Activated naive CD4-positive, alpha-beta T cell treated with anti-CD3 and anti-CD28 coated beads for 36 hours (primary cell): ENCODE measurements at places on chromosomes 1 and 21. TPM values are rescaled to one million over a fixed set of nuclear protein-coding genes. Genes with fewer than 3 reads are reported as not detected.

DNA sequence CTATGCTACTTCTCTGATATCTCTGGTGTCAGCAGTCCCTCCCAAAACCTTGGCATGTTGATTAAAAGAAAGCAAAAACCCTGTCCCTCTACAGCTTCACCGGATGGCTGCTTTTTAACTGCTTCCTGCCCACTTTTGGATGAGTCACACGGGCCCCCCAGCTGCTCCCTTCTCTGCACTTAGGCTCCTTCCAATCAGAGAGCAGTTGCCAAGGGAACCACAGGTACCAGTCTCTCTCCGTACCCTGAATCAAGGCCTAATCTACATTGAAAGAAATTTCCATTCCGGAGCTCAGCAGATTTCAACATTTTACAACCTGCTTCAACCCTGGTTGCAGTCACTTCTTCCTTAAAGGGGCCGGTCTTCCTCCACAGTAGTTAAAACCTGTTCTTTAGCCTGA lies 70.6 kb upstream of the GJB5 start:
- peak; percentile 62 for DNase-seq

DNA sequence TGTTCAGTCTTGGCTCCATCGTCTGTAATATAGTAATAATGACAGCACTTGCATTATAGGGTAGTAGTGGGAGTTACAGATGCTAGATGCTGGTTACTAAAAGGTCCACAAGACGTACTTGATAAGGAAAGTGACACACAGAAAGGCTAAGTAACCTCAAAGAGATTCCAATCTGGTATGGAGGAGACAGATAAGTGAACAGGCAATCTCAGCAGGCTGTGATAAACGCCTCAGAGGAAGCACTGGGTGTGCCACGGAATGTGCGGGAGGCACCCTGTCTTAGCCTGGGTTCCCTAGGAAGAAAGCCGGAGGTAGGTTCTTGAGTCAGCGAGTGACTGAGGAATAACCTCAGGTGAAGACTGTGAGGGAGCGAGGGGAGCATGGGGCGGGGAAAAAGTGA lies 4.6 kb upstream of the CTPS1 start:
- DNase-seq = no peak

DNA sequence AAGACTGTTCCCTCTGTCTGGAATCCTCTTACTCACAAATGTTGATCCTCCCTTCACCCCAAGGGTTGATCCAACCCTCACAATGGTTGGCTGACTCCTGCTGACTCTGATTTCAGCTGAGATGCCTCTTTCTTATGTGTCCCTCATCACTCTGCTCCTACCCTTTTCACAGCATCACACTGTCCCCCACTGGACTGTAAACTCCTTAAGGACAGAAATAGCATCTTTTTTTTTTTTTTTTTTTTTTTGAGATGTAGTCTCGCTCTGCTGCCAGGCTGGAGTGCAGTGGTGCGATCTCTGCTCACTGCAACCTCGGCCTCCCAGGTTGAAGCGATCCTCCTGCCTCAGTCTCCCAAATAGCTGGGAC lies 97.9 kb upstream of the SYT6 start:
- no peak for DNase-seq

GRCh38 chr21:31448496-31448895 lies 104.4 kb upstream of the TIAM1 start:
- DNase-seq = no peak

Gene LDLRAD1
- total RNA-seq = not detected

Gene MIXL1
- not detected for total RNA-seq

Gene KCNA3
- total RNA-seq = 15.3 TPM

Gene TTLL7
- total RNA-seq = not detected
